NCI-H69 (cell line): ENCODE measurements at places on chromosomes 2 and 18.

DNA sequence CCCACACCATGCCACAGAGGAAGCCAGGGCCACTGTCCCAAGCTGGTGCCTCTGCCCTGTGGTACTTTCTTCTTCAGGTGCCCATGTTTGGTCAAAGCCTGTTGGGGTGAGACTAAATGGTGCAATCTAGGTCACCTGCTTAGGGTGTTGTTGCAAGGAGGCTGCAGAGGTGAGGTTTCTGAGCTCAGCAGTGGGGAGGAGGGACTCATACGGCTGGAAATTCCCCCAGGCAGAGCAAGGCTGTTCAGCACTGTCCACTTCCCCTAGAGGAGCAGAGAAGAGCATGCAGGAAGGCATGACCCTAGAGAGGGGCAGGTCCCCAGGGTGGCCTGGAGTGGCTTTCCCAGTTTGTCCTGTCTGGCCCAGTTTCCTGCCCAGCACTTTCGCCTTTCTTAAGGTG, 211.0 kb downstream of the HAUS1 start:
- no peak for DNase-seq

DNA sequence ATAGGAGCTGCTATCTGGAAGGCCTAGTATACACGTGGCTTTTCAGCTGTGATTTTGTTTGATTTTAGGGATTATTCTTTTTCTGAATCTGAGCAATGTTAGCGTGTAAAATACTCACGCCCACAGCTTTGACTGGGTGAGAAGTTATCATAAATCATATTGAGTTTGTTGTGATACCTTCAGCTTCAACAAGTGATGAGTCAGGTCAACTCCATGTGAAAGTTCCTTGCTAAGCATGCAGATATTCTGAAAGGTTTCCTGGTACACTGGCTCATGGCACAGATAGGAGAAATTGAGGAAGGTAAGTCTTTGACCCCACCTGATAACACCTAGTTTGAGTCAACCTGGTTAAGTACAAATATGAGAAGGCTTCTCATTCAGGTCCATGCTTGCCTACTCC, at the start of gene GKN1:
Gene GKN1 (plus strand): TSS at position 386 of the 400 bp plus-strand sequence. CDS start 42 bp downstream, outside the sequence.
- DNase-seq = no peak

DNA sequence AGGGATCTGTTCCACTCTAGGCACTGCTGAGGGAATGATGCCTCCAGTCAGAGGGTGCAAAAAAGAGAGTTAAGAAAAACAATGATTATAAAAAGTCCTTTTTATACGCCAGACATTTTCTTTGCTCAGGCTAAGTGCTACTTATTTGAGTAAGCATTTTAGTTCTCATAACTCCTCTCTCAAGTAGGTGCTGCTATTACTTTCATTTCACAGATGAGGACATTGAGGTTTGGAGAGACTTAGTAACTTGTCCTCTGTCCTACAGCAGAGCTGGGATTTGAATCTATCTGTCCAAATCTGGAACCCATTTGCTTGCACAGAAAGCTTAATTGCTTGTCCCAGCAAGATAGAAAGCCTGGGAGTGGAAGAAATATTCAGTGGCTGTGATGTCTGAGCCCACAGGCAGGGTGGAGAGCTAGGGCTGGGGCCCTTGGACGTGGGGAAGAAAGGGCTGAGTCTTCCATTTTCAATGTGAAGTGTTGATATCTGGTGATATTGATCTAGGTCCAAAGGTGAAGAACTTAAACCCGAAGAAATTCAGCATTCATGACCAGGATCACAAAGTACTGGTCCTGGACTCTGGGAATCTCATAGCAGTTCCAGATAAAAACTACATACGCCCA, 5.8 kb downstream of the IL37 start:
- DNase-seq = no peak

- peak; percentile 52 for DNase-seq
Observed at GRCh38 chr2:18178736-18179349, 300.4 kb downstream of the KCNS3 start.

- no peak for DNase-seq
Observed at GRCh38 chr2:189719571-189719970, 43.0 kb downstream of the OSGEPL1 start.

- DNase-seq = peak; percentile 66
Observed at GRCh38 chr18:7567474-7568425, 634 bp downstream of the PTPRM start.

- DNase-seq = no peak
Observed at GRCh38 chr2:70019096-70019495, 57.7 kb upstream of the ASPRV1 start.

DNA sequence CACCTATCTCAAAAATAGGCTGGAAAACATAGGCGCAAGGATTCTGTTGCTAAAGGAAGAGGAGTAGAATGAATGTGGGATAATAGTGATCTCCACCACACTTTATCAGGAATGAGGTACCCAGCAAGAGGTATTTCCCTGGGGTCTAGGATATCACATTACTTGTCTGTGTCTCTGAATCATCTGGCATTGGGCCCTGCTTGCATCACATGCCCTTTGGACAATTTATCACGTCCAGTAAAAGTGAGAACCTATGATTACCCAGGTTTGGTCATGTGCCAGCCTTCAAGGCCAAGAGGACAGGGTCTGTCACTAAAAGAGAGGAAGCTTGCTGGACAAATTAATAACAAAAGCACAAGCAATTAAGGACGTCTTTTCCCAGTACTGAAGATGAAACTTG, 11.4 kb upstream of the TRAPPC8 start:
- peak; percentile 98 for DNase-seq

DNA sequence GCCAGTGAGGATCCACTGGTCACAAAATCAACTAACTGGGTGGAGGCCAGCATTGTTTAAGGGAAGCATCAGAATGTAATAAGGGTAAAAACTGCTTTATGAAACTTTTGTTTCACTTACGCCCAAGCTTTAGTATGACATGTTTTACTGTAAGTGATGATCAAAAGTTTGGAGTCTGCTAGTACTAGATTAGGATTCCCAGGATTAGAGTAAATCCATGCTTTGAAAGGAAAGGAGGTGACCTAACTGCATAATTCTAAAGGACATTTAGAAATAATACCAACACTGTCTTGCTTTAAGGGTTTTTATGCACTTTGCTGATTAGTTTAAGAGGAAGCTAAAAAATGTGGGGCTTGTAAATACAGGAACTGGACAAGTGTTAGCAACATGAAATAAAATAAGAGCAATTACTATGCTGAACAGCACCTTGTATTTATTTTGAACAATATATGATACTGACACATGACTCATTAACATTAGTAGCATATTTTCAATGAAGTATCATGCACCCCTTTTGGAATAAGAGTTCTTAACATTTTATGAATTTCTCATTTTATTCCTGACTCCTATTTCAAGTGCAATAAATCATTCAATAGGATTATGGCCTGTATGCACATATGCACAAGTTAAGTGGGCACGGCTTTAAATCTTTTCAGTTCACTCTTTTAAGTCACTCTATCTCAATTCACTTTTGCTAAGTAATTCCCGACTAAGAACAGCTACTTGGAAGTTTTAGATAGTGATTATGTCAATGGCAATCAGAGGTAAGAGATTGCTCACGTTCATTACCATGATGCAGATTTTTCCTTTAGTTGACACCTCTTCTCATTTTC, 62.5 kb downstream of the STK39 start:
- peak; percentile 12 for DNase-seq

DNA sequence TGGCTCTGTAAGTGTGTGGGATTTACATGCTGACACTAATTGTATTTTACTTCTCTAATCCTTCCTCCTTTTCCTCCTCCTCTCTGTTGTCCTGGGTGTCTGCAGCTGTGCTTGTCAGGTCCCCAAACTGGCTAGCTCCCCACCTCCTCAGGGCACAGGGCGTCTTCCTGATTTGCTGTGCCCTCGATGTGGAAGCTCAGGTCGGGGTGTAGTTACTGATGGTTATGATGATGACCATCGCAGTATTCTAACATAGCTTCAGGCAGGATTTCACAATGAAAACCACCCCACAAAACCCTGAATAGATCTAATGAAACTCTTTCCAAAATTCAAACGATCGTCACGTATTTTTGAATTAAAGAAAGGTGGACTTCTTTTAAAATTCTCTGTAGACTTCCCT, 428.4 kb downstream of the TGIF1 start:
- DNase-seq = no peak

- no peak for DNase-seq
Observed at GRCh38 chr2:69034122-69034521, 21.1 kb downstream of the ANTXR1 start.
